Posterior vena cava (tissue), 2 donors: ENCODE measurements at places on chromosomes 3 and 15. TPM values are rescaled to one million over a fixed set of nuclear protein-coding genes. Genes with fewer than 3 reads are reported as not detected.

DNA sequence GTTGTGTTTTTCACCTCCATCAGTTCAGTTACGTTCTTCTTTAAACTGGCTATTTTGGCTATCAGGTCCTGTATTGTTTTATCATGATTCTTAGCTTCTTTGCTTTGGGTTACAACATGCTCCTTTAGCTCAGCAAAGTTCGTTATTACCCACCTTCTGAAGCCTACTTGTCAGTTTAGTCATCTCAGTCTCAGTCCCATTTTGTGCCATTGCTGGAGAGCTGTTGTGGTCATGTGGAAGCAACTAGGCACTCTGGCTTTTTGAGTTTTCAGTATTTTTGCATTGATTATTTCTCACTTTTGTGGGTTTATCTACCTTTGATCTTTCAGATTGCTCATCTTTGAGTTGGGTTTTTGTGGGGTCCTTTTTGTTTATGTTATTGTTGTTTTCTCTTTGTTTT lies 151.3 kb downstream of the CFAP20DC start:
- no peak for DNase-seq

DNA sequence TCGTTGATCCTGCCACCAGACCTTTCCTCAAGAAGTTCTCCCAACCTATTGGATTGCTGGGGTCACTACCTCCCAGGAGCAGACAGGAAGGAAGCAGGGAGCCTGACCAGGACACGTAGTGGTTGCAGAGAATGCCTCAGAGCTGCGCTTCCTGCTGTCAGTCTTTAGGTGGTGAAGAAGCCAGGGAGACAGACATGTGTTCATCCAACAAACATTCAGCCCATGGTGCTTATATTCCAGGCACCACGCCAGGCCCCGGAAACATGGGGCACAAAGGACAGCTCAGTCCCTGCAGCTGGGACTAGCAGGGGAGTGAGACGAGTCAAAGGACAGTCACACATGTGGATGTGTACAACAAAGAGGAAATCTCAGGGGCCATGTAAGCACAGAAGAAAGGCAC lies 26.0 kb upstream of the CORO2B start:
- DNase-seq = peak; percentile 51

DNA sequence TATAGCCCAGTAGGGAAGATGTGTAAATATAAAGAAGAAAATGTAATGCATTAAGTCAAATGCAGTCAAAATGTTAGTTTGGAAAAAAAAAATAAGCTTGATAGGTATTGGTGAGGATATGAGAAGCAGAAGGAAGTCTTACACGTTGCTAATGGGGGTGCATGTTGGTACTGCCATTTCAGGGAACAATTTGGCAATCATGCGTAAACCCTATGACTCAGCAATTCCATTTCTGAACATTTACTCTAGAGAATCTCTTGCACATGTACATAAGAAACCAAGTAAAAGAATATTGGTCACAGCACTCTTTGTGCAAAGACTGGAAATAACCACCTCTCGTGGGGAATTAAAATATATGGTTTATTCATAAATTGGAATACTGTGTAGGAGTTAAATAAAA lies 35.5 kb upstream of the TIMP4 start:
- no peak for DNase-seq

DNA sequence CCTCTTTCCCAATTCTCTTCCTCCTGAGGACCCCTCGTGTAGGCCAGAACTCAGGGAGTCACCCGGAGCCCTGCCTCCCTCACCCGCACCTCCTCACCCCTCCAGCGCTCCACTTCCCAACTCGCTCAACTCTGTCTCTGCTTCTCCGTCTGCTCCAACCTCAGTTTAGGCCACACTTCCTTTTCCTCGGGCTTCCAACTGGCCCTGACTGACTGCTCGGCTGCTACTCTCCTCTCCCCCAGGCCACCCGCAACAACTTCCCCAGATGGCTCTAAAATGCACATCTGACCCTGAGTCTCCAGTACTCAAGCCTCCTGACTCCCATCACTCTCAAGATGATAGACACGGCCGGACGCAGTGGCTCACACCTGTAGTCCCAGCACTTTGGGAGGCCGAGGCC lies 23.6 kb downstream of the TMEM44 start:
- DNase-seq = no peak

- DNase-seq = no peak
These were observed 3.2 kb upstream of the GABRR3 start for GRCh38 chr3:98038286-98038685.

DNA sequence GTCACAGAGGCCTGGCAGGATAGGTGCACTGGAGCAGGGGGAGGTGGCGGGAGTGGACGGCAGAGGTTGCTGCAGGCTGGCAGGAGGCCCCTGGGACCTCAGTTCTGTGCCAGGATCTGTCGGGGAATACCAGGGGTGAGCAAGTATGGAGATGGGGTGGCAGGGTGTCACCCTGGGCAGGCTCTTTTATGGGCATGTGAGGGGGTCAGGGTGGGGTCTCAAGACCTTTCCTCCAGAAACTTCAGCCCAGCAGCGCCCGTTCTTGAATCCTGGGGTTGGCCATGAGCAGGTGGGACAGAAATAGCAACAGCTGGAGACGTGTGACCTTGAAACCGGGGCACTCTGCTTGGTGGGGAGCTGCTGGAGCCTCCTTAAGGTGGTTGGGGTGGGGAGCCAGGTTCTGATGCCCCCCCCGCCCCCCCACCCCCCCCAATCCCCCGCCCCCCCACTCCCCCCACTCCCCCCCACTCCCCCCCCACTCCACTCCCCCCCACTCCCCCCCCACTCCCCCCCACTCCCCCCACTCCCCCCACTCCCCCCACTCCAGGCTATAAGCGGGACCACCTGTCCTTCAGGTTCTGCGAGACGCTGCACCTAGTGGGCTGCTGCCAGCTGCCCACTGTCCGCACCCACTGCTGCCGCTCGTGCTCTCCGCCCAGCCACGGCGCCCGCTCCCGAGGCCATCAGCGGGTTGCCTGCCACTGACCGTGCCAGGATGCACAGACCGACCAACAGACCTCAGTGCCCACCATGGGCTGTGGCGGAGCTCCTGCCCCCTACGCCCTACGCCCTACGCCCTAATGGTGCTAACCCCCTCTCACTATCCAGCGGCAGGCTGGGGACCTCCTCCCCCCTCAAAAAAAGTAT lies 84.9 kb downstream of the TBC1D2B start:
- peak; percentile 73 for DNase-seq

GRCh38 chr3:114928989-114929640 lies 218.0 kb downstream of the ZBTB20 start:
- DNase-seq = no peak

DNA sequence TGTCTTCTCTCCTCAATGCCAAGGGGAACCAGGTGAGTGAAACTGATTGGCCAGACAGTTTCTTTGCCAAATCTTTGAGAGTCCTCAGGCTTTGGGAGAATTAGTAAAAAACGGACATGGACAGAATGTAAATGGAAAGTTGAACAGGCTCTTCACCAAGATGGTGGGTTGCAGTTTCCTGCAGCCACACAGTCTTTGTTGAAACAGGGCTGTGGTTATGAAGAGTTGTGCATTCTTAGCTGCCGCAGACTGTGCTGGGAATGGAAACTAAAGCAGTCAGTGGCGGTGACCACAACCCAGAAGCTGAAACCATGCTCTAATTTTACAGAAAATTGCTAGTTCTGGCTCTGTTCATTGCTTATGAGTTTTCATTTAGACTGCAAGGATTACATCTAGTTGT lies 42.1 kb upstream of the TASOR start:
- no peak for DNase-seq

DNA sequence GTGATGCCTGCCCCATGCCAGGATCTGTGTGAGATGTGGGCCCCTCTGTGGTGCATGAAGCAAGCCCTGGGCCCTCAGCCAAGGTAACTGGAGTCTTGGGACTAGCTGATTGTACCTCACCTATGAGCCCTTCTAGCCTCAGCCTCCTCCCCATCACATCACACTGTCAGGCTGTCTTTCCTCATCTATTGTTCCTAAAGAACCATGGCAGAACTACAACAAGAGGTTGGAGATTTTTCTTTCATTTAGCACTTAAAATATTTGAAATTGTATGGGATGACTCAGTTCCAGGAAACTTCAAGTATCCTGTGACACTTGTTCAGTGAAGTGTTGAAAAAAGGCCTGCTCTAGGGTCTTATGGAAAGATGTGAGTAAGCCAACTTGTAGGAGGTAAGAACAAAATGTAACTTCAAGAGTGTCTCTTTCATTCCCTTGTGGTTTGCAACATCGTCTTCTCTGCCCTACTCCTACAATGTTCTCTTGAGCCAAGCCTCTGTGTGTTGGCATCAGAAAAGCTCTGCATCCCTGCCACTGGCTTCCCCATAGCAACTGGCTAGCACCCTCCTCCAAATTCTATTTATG lies 58.7 kb upstream of the TIPARP start:
- no peak for DNase-seq

GRCh38 chr3:52857133-52857532 lies 22.3 kb upstream of the MUSTN1 start:
- no peak for DNase-seq

- DNase-seq = no peak
These were observed 206.3 kb downstream of the LSAMP start for GRCh38 chr3:116238846-116239565.

DNA sequence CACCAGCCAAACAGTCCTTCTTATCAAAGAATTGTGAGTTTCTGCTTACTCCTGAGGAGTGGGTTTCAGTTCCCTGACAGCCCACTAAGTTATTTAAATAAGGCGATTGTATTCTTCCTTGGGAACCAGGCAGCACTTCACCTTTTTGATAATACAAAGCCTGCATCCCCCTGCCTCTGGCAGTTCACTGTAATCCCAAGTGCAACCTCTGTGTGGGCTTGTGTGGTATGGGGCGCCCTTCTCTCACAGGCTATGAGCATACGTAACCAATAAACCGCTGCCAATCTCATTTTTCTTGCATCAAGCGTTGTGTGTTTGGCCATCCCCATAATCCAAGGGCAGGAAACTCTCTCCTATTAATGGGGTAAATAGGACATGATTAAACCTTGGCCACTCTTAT lies 1025.6 kb downstream of the NSUN3 start:
- no peak for DNase-seq

DNA sequence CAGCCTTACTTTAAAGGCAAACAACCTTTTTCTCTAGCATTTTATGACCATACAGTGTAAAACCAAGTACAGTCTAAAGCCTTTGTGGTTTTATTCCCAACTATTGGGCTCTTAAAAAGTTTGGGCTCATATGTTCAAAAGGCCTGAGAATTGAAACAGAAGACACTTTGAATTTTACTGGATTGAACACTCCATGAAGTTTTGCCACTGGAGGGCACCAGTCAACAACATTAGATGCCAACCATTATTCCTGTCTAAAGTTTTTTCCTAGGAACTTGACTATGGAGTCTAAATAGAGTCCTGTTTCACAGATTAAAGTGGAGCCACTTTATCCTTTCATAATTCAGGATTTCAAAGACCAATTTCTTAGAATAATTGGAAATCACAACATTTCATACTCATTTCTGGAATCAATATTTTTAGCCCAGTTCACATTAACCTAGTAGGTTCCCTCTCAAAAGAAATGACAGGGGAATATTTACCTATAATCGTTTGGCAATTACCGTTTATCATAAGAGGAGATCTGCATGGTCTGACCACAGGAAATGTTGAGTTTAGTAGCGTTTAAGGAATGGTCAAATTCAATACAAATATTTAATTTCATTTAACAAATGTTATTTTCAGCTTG lies 244.1 kb upstream of the PDZRN3 start:
- no peak for DNase-seq

DNA sequence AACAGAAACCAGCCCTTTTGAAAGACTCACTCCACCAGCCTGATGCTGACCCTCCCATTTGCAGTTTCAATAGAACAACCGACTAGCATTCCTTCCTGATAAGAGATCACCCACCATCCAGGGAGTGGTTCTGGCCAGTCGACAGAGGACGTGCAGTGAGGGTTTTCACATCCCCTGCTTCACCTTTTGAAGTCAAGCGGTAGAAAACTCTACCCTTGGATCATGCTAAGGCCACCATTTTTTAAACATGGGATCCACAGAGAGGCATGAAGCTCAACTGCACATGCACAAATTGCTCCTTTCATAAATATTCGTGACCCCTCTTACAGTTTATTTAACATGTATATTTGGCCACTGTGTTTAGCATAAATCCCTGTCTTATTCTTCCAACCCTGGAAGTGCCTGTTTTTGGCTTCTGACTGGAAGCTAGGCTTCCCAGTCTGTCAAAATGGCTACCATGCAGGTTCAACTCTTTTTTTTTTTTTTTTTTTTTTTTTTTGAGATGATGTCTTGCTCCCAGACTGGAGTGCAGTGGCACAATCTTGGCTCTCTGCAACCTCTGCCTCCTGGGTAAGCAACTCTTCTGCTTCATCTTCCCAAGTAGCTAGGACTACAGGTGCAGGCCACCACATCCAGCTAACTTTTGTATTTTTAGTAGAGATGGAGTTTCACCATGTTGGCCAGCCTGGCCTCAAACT lies 1.0 kb upstream of the THUMPD3 start:
- no peak for DNase-seq

DNA sequence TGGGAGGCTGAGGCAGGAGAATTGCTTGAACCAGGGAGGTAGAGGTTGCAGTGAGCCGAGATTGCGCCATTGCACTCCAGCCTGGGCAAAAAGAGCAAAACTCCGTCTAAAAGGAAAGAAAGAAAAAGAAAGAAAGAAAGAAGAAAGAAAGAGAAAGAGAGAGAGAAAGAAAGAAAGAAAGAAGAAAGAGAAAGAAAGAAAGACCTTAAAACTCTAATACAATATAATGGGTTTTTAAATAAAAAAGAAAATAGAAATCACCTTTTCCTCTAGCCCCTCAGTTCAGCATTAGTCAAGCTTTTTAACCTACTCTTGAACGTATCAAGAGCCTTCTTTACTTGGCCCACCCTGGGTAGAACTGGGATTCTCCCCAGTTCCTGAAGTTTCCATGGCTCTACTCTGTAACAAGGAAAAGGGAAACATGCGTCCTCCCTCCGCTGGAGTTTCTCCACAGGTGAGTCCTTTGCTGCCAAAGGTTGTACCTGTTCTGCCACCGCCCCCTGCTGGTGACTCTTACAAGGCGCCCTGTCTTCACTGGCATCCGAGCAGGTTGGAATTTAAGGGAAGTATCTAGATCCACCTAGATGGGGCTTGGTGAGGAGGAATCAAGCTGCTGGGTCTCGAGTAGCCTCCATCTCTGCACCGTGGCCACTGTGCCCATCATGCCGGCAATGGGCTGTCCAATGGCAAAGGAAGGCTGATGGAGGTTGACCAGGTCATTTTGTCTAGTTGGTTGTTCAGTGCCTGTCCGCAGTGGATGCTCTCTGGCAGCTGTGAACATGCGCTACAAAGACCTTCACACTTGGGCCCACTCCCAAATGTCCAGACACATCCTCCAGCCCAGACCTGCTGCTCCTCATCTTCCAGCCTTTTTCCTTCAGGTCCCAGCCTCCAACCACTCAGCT lies 20.6 kb upstream of the EPHB3 start:
- peak; percentile 82 for DNase-seq

GRCh38 chr15:31012455-31012854 lies 21.0 kb upstream of the MTMR10 start:
- no peak for DNase-seq

Gene HRH1
- total RNA-seq = 5.5 TPM

Gene CRBN
- 45.9 TPM for total RNA-seq

Gene GPR171
- 0.83 TPM for total RNA-seq

Gene NLGN1
- total RNA-seq = 14.5 TPM

Gene C15orf62
- total RNA-seq = 0.10 TPM

Gene ACTL6A
- 27.0 TPM for total RNA-seq
